ENCODE measurements at places on chromosomes 2 and 18.

- no peak for DNase-seq
Observed at GRCh38 chr2:20192781-20193180, 32.1 kb downstream of the SDC1 start.

- DNase-seq, result no peak
Observed at GRCh38 chr2:239590276-239590675, 189.5 kb upstream of the HDAC4 start.

- no peak for DNase-seq
Observed at GRCh38 chr2:43303889-43304288, 77.5 kb upstream of the ZFP36L2 start.

- no peak for DNase-seq
Observed at GRCh38 chr2:146632707-146633106, 1212.1 kb upstream of the ACVR2A start.

DNA sequence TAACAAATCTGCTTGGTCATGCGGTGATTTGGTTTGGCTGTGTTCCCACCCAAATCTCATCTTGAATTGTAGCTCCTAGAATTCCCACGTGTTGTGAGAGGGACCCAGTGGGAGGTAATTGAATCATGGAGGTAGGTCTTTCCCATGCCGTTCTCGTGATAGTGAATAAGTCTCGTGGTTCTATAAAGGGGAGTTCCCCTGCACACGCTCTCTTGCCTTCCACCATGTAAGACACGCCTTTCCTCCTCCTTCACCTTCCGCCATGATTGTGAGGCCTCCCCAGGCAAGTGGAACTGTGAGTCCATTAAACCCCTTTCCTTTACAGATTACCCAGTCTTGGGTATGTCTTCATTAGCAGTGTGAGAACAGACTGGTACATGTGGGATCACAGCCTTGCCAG is 36.7 kb downstream of the TRABD2A start:
- DNase-seq, result no peak

GRCh38 chr2:26562811-26563645 is 78.1 kb downstream of the CIB4 start:
- DNase-seq, result peak; percentile 58

DNA sequence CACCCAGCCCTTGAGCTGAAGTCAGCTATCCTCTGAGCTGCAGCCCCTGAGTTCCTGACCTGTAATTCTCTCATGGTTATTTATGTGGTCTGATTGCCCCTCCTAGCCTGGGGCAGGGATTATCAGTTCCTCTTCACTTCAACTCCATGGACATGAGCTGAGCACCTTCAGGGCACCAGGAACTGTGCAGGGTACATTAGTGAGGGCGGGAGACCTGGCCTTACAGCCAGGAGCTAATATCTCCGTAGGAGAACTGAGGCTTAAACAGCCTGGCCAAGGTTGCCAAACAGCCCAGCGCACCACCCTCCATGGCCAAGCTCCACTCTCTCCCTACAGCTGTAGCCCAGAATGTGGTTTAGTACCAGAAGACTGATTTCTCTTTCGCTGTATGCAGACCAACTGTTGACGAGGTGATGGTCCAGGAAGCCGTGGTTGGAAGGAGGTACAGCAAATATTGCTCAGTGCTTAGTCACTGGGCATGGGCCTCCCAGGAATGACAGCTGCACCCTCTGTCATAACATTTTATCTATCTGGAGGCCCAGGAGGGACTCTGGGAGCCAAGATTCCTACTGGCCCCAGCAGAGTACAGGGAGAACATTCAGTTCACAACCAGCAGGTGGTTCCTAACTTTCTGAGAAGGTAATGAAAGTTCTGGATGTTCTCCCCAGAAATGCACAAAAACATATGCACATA is 228.7 kb upstream of the SIX2 start:
- peak; percentile 46 for DNase-seq

DNA sequence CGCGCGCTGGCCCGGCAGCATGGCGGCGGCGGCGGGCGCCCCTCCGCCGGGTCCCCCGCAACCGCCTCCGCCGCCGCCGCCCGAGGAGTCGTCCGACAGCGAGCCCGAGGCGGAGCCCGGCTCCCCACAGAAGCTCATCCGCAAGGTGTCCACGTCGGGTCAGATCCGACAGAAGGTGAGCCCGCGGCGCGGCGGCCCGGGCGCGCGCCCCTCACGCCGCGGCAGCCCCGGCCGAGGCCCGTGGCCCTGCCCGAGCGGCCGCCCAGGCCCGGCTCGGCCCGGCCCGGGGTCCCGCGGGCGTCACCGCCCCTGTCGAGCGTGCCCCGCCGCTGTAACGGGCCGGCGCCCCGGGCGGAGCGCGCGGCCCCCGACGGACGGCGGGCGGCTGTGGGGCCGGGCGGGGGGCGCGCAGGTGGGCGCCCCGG is 218 bp downstream of the DGKD start:
- DNase-seq, result no peak

- peak; percentile 70 for DNase-seq
Observed at GRCh38 chr2:73284296-73285158, at the start of gene FBXO41. Gene FBXO41 (minus strand): TSS chr2:73284478. CDS start chr2:73269630, 14,848 bp downstream.

DNA sequence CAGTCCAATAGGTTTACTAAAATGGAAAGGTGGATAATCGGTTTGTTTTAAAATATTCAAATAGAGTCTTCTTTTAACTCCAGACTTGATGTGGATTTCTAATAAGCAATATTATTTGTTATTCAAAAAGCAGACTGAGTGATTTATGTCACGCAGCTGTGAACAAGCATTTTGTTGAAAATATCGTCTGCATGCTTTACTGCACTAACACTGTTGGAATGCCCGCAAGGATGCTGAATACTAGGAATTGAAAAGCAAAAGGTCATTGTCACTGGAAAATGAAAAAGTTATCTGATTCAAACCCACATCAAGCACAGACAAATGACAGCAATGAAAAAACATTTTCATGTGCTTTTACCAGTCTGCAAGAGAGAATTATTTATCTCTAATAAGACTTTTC is 31.1 kb downstream of the CHN1 start:
- DNase-seq, result no peak

DNA sequence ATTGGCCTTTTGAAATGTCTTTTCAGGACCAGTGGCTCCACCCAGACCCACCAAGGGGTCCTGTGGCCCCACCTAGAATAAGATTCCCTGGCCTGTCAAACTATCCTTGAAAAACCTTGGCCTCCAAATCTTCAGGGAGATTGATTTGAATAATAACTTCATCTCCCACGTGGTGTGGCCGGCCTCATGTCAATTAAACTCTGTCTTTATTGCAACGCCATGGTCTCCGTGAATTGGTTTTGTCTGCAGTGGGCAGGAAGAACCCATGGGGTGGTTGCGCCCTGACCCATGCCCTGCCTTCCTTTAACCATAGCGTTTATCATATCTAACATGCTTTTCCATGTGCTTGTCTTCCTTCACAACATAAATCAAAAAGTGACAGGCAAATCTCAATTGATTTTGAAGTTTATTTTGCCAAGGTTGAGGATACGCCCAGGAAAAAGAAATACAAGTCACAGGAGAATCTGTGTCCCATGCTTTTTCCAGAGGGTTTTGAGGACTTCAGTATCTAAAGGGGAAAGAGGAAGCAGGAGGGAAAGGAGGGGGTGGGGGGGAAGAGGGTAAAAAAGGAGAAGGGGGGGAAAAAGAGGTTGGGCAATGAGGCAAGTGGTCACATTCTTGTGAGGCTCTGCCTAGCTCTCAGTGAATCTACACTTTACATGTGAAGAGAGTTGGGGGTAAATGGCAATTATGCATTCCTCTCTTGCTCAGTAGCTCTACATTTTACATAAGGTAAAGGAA is 66.5 kb upstream of the CABLES1 start:
- DNase-seq, result peak; percentile 16

- DNase-seq, result no peak
Observed at GRCh38 chr2:38386821-38387220, 9.7 kb upstream of the ATL2 start.

GRCh38 chr2:219626540-219626939 is 890 bp upstream of the SLC4A3 start:
- no peak for DNase-seq

GRCh38 chr2:15840148-15840547 is 100.2 kb upstream of the MYCN start:
- no peak for DNase-seq
